ENCODE measurements at places on chromosomes 7 and 10.

DNA sequence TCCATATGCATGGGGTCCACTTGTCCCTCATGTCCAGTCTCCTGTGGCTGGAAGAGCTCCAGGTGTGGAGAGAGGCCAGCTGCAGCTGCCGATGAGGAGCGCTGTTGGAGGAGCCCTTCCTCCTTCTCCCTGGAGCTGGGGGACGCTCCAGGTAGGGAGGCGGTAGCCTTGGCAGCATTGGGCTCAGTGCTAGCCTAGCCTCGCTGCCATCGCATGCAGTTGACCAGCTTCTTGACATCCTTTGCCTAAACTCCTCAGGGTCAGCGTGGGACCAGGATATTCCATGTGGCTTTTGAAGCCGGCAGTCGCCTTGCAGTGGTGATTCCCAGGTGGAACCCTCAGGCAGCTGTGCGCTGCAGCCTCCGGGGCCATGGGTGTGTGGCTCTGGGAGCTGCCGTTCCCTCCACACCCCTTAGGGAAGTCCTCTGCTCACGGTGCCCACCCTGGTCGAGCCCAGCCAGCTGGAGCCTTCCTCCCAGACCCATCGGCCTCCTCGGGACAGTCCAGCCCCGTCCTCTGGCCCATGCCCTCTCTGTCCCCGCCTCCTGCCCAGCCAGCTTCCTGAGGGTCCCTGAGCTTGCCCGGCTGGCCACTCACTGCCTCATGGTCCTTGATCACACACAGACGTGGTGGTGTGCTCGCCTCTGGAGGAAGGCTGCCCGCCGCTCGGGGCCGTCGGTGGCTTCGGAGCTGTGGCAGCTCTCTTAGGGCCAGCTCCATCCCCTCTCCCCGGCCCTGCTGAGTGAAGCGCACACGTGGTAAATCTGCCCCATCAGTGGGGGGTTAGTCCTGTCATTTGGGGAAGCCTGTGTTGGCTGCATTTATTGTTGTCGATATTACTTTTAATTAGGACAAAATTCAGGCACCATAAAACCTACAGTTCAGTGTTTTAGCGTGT, 21.2 kb downstream of the INPP5A start:
- no peak for ATAC-seq

GRCh38 chr7:47378728-47379395, 203.0 kb downstream of the TNS3 start:
- no peak for ATAC-seq

DNA sequence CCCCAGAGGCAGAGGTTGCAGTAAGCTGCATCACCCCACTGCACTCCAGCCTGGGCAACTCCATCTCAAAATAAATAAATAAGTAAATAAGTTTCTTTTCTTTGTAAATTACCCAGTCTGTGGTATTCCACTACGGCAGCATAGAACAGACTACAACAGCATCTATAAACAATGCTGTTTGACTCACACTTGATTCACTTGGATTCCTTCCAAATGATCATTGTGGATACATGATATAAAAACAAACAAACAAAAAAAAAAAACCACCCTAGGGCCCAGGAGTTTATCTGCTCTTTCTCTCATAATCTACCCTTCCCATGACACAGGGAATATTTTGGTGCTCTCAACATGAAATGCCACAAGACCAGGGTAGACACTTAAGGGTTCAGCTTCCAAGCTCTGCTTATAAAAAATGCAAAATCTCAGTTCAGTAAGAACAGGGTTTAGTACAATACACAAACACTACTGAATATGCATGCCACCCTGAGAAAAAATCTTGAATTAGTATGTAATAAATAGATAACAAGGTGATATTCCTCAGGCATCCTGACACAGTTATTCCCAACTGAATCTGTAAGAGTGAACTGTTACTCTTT, 200.9 kb downstream of the FAM107B start:
- no peak for ATAC-seq

GRCh38 chr7:120988591-120989256, at the start of gene CPED1:
CPED1 (plus strand) TSS chr7:120988711; CDS start chr7:120989622, 911 bp downstream.
- ATAC-seq, result peak; percentile 53

DNA sequence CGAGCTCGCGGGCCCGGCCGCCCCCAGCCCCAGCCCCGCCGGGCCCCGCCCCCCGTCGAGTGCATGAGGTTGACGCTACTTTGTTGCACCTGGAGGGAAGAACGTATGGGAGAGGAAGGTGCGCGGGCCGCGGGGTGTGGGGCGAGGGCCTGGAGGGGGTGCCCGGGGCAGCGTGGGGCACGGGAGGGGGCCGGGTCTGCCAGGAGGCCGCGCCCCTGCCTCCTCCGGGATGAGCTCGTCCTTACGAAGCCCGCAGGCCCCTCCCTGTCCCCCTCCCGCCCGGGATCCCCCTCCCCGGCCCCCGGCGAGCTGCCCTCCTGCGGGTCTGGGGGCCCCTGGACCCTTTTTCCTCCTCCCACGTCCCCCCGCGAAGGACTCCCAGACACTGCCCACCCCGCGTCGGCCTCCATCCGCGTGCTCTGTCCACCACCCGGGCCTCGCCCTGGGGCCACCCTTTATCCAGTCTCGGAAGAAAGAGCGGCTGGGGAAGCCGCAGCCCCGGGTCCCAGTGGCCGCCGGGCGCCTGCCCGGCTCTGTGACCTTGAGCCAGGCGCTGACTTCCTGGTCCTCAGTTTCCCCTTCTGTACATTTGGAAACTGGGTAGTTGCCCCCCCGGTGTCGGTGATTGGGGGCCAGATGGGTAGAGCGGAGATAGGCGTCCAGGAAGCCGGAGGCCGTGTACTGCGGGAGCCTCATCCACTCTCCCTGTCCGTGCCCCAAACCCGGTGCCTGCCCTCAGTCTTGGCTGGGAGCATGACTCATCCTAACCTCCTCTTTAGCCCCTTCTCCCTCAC, 521 bp downstream of the LIMK1 start:
- ATAC-seq, result peak; percentile 69

- no peak for ATAC-seq
These were observed 275.3 kb downstream of the SNX13 start for GRCh38 chr7:17665029-17665428.

DNA sequence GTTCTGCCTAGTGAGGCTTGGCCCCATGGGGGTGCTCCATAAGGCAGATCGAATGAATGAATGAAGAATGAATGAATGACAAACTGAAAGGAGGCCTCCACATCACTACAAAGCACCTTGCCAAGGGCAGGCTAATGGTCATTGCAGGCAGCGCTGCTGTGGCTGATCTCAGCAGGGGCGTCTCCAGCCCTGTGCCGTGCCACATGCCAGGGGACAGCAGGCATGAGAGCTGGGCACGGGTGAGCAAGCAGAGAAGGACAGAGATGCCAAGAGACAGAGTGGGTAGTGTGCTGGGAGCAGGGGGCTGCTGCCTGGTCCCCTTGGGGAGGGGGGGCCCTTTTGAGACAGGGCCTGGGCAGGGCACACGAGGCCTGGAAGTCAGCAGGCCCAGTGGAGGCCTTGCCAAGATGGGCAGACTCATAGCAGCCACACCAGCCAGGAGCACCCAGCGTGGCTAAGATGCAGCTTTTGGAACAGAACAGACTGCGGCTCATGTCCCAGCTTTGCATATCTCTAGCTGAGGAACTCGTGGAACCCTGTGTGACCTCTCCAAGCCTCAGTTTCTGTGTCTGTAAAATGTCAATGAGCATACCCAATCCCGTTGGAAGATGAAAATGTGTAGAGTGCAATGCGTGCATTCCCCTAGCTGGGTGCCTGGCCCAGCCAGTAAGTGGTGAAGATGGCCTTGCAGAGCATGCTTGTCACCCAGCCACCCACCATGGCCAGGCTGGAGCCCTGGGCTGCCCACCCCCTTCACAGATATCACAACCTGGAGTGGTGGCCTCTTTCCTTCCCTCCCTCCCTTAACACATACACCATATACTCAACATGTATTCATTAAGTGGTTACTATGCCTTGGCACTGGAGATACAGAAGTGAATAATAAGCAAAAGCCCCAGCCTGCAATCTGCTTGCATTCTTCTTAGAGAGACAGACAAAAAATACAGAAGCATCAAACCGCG, 61.1 kb upstream of the LRRC18 start:
- ATAC-seq, result no peak

DNA sequence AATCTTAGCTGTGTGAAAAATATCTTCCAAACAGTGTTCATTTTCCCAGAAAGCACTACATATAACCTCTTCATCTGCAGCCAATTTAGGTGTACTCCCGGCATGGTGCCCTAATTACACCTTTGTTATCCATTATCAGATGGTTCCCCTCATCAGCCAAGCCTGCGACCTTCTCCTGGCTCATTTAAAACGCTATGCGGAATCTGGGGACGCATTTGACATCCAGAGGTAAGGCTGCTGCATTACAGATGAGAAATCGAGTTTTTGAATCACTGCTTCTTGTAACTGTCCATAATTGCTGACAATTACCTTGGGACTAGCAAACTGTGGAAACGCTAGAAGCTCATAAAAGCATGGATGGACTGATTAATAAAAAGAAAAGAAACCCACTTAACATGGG, 109.5 kb downstream of the PARP12 start:
- ATAC-seq, result no peak

DNA sequence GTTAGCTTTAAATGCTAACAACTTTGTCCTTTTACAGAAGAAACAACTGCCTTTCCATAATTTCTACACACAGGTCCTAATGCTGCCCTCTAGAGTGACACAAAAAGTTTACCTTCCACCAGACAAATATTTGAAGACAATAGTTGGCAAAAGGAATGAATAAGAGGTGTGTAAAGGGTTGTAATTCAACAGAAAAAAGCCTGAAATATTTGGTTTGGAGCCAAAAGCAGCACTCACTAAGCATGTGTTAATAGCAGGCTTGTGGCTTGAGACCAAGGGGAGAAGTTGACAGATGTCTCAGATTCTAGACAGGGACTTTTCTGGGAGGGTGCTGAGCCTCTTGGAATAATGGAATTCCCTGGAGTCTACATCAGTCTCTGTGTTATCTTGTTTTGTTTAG, 156.2 kb upstream of the GALNT17 start:
- ATAC-seq, result no peak

GRCh38 chr7:79282070-79282694, 171.3 kb downstream of the MAGI2 start:
- no peak for ATAC-seq

- ATAC-seq, result no peak
These were observed 31.3 kb downstream of the ZNF783 start for GRCh38 chr7:149293338-149293737.

DNA sequence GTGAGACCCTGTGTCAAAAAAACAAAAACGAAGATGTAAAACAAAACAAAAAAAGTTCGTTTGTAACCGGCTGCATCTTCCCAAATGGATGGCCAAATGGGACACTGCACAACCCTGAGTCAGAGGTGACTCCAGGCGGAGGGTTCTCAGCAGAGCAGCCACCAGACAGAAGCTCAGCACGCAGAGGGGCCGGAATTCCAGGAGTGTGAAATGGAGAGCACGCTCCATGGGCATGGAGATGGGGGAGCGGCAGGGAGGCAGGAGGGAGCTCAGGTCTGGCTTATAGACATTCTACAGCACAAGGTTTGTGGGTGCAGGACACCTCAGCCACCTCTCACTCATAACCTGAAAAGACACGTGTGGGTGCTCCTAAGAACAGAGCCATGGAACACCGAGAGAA, 227.0 kb downstream of the MAD1L1 start:
- ATAC-seq, result no peak

DNA sequence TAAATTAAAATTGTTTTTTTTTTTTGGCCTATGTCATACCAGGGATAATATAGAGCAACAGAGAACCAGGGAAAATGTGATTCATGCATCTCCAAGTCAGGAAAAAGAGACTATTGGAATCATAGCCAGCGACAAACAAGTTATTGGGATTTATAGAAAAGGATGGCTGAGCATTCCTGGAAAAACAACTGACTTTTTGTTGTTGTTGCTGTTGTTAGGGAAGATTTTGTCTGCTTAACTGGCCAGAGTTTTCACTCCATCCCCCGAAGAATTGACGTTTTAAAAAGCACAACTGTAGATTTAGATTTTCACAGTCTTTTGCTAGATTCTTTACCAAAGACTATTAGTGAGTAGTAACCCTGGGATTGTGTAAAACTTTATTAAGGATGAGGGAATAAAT, 112.4 kb downstream of the TBXAS1 start:
- ATAC-seq, result no peak

GRCh38 chr7:111096997-111097396, 6.1 kb downstream of the LRRN3 start:
- no peak for ATAC-seq

DNA sequence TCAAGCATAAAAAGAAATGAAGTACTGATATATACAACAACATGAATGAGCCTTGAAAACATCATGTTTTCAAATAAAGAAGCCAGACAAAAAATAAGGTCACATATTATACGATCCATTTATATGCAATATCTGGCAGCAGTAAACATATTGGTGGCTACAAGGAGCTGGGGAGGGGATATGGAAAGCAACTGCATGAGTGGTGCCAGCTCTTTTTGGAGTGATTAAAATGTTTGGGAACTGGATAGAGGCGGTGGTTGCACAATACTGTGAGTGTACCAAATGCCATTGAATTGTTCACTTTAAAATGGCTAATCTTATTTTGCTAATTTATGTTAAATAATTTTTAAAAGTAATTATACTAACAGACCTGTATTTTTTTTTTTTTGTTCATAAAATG, 481.7 kb downstream of the PCDH15 start:
- no peak for ATAC-seq

DNA sequence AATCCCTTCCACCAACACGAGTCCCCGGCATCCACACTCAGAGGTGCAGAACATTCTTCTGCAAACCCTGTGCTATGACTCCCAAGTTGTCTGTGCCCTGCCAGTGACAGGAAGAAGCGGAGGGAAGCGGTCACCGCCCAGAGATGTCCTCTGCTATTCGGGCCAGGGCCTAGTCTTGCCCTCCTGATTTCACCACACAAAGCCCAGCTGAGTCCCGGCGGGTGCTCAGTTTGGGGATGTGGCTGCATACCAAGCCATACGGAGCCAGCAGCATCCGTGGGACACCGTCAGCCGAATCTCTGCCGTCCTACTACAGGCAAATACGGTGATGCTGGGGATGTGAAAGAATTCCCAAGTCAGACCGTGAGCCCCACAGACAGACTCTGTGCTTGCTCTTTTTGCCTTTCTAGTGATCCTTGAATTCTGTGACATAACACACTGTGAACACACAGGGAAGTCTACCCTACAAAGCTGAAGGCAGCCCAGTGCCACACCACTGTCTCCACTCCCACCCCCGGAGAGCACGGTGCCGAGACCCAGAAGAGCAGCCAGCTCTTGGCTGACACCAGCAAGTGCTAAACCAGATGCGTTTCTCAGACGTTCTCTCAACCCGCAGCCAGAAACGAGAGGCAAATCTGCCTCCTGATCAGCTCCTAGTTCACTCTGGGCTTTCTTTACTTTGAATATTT, 2.0 kb downstream of the STK32C start:
- ATAC-seq, result no peak

- ATAC-seq, result no peak
These were observed 450.0 kb downstream of the SUGCT start for GRCh38 chr7:40584667-40585433.

DNA sequence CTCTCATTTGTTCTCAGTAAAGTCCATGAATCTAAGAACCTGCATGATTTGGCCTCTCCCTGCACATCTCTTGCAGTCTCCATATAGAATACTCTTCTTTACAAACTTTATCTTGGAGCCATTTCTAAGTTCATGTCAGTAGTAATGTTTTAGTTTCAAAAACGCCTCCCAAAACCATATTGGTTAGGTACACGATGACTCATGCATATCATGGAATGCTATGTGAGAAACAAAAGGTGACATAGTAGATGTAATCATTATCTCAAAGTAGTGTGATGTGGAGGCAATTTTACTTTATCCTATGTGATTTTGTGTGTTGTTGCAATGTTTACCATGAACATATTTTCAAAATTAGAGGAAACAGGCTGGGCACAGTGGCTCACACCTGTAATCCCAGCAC, 520.7 kb downstream of the KCNMA1 start:
- ATAC-seq, result no peak
